ENCODE measurements at places on chromosomes 1 and 21. TPM values are rescaled to one million over a fixed set of nuclear protein-coding genes. Genes with fewer than 3 reads are reported as not detected.

C1orf198 gene
- total RNA-seq, result 70.1 TPM

DNA sequence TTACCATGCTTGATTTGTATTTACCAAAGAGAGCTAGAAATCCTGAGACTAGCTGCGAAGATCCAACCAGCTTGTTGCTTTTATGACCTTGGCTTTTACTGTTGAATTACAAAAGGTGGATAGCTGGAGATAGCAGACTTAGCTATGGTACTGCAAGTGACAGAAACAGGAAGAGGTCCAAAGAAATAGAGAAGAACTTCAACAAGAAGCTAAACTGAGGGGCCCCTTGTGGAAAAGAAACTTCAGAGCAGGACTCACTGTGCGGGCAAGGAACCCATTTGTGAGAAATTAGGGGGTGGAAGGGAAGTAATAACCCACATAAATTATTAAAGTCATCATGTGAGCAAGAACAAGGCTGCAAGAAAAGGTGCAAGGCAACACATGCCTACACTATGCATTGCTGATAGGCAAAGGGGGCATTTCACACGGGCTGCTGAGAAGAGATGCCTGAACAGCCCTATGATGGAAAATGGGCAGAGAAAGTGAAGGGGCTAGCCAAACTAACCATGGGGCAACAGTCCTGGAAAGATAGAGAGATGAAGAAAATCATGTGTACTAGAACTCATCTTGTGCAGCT lies 116.6 kb upstream of the PRDX6 start:
- H3K27ac ChIP-seq, result no peak overlapping the region
- no peaks in the 10 kb centered on the region for H3K36me3 ChIP-seq
- no peaks in the 10 kb centered on the region for H3K27me3 ChIP-seq
- DNase-seq, result no peak

- peaks cover 51% of the 10 kb centered on the region for H3K4me1 ChIP-seq
- H3K4me3 ChIP-seq, result no peak overlapping the region
- no peaks in the 10 kb centered on the region for H3K36me3 ChIP-seq
Measured at GRCh38 chr1:226711976-226712741, 26.9 kb downstream of the ITPKB start.

DNA sequence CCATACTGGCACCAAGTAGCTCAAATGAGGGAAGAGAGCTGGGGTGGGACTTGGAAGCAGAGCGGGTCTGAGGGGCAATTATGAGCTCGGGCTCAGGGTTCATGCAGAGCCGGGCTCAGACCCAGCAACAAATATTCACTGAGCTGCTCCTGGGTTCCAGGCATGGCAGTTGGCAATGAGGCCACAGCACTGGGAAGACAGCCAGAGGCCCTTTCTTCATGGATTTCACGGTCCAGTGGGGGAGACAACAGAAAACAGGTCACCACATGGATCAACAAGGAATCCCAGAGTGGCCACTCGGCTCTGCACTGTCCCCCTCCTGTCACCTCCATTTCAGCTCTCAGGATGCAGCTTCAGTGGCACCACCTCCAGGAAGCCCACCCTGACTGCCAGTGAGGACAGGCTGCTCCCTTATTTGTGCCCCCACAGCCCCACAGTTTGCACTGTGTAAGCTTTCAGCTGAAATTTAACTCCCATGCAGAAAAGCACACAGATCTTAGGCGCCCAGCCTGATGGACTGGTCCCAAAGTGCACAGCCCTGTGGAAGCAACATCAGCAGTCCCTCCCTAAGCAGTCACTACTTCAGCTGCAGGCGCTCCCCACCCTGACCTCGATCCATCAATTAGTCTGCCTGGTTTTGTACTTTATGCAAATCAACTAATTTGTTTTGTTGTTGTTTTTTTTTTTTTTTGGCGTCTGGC lies 22.4 kb downstream of the ARHGEF19 start:
- H3K27ac ChIP-seq, result peak overlapping the region; percentile 69
- H3K4me1 ChIP-seq, result peaks cover 48% of the 10 kb centered on the region
- H3K27me3 ChIP-seq, result no peaks in the 10 kb centered on the region
- no peak overlapping the region for H3K4me3 ChIP-seq
- no peak for DNase-seq

- H3K27ac ChIP-seq, result peak overlapping the region; percentile 98
- peaks cover 31% of the 10 kb centered on the region for H3K4me1 ChIP-seq
Measured at GRCh38 chr1:32012709-32013385, 821 bp upstream of the KHDRBS1 start.

DNA sequence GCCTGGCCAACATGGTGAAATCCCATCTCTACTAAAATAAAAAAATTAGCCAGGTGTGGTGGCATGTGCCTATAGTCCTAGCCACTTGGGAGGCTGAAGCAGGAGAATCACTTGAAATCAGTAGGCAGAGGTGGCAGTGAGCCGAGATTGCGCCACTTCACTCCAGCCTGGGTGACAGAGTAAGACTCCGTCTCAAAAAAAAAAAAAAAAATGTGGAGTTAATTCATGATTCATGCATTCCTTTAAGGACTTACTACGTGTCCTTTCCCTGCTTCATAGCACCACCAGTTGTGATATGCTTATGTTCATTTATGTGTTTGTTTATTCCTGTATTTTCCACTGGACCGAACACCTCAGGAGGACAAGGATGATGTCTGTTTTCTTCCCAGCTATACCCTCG lies 12.7 kb upstream of the PRELP start:
- H3K27ac ChIP-seq, result peak overlapping the region; percentile 87
- H3K4me3 ChIP-seq, result no peak overlapping the region
- H3K27me3 ChIP-seq, result no peaks in the 10 kb centered on the region
- DNase-seq, result peak; percentile 91

GRCh38 chr1:201172999-201173610 lies 17.5 kb upstream of the IGFN1 start:
- no peak overlapping the region for H3K4me3 ChIP-seq
- H3K27ac ChIP-seq, result no peak overlapping the region
- no peaks in the 10 kb centered on the region for H3K36me3 ChIP-seq
- H3K27me3 ChIP-seq, result peaks cover 3% of the 10 kb centered on the region

GRCh38 chr1:76866566-76866965 lies 714 bp upstream of the ST6GALNAC5 start:
- no peaks in the 10 kb centered on the region for H3K36me3 ChIP-seq
- peaks cover 21% of the 10 kb centered on the region for H3K4me1 ChIP-seq
- no peak overlapping the region for H3K4me3 ChIP-seq
